Dermis microvascular lymphatic vessel endothelial cell (primary cell): ENCODE measurements at places on chromosomes 6 and 20.

- DNase-seq, result no peak
Measured at GRCh38 chr6:63174173-63174572, 37.1 kb upstream of the FKBP1C start.

GRCh38 chr6:132952986-132953385 is 138.6 kb downstream of the RPS12 start:
- DNase-seq, result no peak

- DNase-seq, result peak; percentile 49
Measured at GRCh38 chr6:157982102-157982562, 469 bp downstream of the SYNJ2 start.

DNA sequence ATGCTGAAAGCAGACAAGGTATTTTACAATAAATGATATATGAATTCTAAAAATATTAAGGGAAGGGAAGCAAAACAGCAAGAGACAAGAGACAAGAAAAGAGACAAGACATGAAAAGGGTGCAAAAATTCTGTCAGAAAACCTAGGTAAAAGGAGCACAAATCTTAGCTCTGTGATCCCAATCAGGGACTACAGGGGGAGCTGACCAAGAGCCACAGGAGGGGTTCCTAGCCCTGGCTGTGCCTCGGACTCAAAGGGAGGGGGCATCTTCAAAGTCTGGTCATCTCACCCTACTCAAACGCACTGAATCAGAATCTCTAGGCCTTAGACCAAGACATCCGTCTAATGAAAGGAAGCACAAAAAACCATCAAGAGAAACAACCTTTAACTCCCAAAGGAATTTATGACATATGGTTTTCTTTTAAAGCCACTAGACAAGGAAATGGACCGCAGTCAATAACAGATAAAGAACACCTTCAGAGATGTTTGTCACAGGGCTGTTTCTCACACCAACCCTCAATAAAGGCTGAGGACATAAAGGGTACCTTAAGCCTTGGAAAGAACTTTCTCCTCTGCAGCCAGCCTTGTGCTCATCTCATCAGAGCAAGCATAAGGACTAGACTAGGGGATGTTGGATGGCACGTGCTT is 130.4 kb upstream of the CDYL start:
- no peak for DNase-seq

DNA sequence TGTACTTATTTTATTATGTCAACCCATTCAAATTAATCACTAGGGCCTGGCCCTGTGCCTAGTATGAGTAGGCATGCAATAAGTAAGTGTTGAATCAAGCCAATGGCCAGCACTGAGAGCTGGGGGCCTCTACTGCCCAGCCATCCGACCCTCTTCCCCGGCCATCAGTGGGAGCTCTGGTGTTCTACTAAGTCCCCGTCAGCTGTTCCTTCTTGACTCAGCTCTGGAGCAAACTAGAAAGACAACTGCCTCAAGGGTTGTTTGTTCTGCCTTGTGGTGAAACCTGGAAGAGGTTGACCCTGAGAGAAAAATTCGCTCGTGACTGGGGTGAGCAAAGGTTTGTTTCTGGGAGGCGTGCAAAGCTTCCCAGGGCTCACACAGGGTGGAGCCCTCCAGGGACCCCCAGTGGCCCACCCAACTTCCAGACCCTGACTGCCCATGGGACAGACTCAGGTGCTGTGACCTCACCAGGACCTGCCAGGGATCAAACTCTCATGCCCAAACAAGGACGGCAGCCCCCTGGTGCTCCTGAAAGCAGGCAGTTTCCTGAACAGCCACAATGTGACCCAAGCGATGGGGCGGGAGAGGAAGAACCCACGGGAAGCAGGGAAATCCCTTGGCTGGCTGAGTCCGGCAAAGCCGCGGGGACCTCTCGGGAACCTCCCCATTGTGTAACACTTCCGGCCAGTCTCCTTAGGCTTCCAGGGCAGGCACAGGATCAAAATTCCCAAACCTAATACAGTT is 50.4 kb downstream of the BANF2 start:
- peak; percentile 91 for DNase-seq

DNA sequence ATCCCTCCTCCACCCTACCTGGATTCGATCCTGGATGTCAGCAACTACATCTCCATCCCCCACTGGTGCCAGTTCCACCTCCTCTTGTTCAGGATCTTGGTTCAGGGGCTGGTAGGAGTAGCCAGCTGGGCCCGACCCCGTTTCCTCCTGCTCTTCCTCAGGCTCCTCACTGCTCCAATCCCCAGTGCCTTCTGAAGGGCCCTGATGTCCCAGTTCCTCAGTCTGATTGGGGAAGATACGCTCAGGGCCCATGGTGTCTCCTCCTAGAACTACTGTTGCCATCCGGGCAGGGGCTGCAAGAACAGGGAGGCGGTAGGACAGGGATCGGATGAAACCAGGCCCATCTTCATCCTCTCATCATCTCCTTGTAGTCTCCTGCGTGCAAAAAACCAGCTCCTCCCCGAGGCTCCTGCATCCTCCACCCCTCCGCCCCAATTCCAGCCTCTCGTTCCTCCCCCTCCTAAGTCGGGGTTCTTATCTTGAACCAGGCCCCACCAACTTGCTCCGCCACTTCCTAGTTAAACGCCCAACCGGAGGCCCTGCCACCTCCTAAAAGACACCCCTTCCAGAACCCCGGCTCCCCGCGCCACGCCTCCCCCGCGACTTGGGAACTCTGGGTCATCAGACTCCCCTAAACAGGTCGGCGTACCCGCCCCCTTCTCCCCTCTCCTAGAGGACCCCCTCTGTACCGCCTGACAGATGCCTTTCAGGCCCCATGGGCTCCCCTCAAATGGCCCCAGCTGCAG is 476 bp downstream of the MEA1 start:
- no peak for DNase-seq

DNA sequence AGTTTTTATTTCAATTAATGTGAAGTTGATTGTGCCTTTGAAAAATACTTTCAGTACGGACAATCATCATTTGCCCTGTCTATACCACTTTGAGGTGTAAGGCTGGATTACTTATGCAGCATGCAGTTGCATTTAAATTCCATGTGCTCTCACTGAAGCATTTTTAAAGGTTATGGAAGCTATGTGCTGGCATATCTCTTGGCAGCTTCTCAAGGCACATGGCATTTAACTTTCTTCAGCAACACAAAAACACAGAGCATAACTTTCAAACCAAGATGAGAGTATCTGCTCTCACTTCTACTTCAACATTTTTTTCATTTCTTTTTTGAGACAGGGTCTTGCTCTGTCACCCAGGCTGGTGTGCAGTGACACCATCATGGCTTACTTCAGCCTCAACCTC is 360.6 kb upstream of the RUNX2 start:
- DNase-seq, result no peak

- no peak for DNase-seq
Measured at GRCh38 chr20:45813006-45813340, 529 bp downstream of the UBE2C start.

- no peak for DNase-seq
Measured at GRCh38 chr6:67190733-67191132, 1444.3 kb upstream of the ADGRB3 start.

- no peak for DNase-seq
Measured at GRCh38 chr20:36820928-36821327, 47.4 kb upstream of the DSN1 start.

DNA sequence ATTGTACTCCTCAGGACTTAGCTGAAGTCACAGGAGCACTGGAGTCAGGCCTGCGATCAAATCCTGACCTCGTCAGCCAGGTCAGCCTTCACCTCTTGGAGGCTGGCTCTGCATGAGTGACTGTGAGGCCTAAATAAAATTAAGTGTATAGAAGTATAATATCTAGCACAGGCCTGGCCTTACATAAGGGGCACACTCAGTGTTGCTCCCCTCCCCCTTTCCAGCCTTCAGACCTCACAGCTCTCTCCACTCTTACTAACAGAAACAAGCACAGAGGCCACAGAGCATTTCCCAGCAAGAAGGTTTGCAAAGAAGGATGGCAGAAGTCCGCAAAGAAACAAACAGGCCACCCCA is 84.8 kb downstream of the TRERF1 start:
- DNase-seq, result no peak

DNA sequence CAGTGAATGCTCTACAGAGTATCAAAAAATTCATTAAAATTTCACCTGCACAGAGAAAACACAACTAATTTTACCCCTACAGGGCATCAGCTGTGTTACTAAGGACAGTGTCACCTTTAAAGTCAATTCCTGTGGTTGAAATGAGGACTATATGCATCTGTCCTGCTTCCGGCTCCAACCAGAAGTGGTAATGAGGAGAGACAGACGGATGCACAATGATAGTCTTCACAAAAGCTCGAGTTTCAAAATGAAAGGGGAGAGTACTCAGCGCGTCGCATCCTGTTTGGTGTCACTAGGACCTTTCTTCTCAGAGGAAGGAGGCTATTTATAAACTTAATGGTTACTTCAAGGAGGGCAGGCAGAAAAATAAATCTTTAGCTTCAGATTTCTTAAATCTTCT is 86.5 kb downstream of the LYRM4 start:
- no peak for DNase-seq

GRCh38 chr20:23587631-23588030 is 18.1 kb downstream of the CST9 start:
- no peak for DNase-seq

- DNase-seq, result no peak
Measured at GRCh38 chr6:22804620-22805261, 235.4 kb downstream of the HDGFL1 start.

GRCh38 chr20:8395956-8396355 is 263.9 kb downstream of the PLCB1 start:
- no peak for DNase-seq

DNA sequence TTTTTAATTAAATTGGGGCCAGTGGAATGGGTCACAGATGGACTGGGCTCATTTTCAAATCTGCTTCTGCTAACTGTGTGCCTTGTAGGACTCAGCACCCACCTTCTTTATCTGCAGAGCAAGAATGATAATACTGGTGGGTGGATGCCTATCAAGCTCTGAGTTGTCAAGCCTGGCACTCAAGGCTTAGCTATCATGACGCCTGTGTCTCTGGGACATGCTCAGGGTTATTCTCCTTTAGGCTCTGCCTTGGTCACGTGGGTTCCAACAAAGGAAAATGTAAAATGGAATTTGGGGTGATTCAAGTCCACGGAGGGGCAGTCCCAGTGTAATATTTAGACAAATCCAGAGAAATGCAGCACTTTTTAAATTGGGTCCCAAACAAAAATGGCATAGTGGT is 202.3 kb downstream of the TSHZ2 start:
- no peak for DNase-seq

DNA sequence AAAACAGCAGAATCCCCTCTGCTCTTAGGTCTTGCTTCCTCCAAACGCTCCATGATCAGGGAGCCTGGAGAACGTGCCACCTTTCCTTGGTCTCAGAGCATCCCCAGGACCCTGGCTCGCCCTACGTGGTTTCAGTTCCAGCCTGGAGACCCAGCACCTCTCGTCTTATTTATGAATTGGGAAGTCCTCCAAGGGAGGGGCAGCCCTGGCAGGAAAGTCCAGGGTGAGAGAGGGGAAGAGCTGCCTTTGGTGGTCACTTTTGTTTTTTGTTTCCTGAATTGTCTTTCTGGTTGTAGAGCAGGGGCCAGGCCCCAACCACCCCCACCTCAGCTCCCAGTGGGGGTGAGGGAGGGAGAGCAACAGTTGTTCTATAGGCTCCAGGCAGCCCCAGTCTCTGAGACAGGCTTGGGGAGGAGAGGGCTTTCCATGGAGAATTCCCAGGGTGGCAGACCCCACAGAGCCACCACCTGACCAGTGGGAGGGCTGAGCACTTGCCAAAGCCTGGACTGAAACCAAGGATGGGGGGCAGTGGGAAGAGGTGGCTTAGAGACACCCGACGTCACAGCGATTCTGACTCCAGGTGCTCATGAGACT is 88.8 kb downstream of the PRND start:
- DNase-seq, result no peak

DNA sequence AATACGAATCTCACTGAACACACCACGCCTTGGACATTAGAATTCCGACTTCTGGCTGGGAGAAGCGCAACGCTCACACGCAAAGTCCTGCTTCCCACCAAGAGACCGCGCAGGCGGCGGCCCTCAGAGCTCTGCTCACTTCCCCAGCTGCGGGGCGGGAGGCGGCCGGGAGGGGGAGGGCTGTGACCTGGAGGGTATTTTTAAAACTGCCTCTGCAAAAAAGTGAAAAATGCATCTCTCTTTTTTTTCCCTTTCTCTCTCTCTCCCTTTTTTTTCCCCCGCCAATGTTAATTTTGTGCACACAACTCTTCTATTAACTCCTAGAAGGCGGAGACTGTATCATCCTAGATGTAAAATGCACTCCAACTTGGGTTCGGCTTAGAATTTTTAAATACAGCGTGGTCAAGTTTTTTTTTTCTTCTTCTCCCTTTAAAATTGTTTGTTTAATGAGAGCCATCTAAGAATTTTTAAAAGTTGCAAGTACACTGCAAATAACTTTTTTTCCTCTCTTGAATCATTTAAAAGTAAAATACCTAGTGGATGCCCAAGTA is 66.4 kb downstream of the STX11 start:
- DNase-seq, result no peak

DNA sequence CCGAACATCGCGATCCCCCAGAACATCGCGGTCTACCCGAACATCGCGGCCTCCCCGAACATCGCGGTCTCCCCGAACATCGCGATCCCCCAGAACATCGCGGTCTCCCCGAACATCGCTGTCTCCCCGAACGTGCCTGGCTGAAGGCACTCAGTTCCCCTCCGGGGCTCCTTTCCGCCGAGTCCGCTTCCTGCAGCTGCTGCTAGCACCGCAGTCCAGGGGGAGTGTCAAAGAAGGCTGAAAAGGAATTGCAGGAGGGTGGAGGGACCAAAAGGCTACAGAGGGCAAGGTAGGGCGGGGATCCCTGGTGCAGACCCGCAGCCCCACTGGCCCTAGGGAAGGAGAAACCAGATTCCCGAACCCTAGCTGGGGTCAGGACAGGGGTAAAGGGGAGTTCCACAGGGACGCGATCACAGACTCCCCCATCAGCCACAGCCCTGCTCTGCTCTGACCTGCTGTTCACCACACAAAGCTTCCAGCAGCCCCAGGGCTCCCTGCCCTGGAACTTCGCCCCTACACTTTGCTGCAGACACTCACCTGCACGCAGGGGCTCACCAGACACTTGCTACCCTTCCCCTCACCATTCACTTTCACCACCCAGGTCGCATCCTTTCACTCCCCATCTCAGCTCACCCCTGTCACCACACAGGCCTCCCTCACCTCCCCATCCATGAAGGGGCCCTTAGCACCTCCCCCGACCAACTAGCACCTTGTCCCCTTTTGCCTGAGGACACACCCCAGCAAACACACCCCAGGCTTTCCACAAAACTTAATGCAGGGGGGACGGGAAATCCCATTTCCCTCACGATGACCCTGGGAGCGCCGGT is 1.7 kb downstream of the ULBP1 start:
- DNase-seq, result no peak

GRCh38 chr6:346386-347030 is 45.0 kb upstream of the IRF4 start:
- DNase-seq, result no peak

DNA sequence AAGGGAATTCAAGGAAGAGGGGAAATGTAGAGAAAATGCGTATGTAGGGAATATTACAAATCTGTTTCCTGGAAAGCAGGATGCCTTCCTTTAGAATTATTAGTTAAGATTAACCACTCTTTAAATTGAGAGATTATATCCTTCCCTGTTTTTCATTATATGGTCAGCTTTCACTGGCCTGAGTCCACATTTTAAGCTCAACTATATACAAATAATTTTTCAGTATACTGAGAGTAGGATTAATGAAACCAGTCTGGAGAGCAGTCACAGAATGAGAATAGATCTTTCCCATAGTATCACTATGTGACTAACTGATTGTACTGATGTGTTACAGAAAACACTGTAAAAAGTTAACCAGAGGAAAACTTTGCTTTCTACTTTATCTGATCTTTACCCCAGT is 306.3 kb downstream of the LAMA2 start:
- DNase-seq, result no peak
